Naive B cell (primary cell): ENCODE measurements at places on chromosomes 1 and 21. TPM values are rescaled to one million over a fixed set of nuclear protein-coding genes. Genes with fewer than 3 reads are reported as not detected.

BTBD19 gene
- not detected for polyA plus RNA-seq

BRINP3 gene
- polyA plus RNA-seq, result not detected

LCE5A gene
- polyA plus RNA-seq, result not detected

DNA sequence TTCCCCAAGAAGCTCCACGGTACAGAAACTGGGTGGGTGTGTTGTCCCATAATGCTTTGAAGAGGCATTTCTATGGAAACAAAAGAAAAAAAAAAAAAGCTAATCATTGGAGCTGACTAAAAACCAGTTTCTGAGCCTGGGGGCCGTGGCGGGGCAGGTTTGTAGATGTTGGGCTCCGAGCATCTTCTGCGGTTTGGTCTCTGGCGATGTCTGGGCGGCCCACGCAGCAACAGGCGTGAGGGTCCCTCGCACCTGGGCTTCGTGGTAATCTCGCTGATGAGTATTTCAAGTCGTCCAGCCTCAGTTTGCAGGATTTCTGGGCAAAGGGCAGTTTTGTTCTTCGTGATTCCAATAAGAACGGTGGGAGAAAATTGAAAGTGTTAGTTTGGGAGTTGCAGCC lies 6.8 kb downstream of the TP73 start:
- DNase-seq, result no peak

DNA sequence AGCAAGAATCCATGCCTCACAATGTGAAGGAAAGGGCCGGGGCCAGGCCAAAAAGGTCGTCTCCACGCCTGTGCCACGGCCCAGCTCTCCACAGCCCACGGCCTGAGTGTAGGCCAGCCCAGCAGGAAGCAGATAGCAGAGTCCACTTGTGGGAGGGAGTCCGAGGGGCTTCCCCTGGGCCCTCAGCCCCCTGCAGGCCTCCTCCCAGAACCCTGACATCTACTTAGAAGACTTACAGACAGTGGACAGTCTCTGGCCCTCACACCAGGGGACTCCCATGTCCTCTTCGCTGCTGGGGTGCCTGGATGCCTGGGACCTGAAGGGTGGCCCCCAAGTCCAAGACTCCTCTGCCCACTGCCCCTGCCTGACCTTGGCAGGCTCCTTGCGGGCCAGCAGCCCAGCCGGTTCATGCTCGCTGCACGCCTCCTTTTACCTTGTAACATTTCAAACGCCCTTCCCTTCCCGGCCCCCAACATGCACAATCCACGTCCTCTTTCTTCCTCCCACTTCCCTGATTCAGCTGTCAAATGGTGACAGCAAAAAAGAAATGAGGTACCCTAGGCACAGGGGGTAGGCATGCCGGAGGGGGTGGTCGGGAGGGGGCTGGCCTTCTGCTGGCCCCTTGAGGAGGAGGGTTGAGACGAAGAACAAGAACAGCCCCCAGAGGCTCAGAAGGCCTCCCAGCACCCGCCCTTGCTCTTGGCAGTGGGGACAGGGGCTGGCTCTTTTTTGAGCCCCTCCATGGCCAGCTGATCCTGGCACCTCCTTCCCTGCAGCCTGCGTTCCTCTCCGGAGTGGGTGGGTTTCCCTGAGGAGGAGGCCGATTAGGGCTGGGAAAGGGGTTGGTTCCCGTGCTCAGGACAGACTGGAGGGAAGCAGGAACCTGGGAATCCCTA lies 997 bp upstream of the PTPN7 start:
- no peak for DNase-seq

DNA sequence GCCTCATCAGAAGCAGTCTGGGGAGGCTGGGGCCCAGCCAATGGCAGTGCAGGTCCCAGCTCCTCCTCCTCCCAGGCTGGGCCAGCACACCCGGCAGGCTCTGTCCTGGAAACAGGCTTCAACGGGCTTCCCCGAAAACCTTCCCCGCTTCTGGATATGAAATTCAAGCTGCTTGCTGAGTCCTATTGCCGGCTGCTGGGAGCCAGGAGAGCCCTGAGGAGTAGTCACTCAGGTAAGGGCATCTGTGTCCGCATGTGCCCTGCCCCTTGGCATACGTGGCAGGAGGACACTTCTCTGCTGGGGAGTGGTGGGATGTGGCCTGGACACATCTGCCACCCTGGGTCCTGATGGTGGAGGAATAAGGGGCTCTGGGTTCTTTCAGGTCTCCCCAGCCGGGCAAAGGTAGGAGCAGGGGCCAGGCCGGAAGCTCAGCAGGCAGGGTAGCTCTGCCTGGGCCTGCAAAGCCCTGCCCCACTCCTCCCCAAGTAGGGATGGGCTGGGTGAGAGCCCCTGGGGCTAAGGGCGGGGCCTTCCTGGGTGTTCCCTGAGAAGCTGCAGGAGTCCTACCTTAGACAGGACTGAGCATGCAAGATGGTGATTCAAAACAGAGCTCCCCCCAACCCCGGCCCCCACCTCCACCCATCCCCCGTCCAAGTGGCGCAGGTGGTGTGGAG lies at the start of gene GJB5:
Gene GJB5, plus strand, starts transcription at position 84 of the 674 bp plus-strand sequence. CDS start 2,284 bp downstream, outside the sequence.
- DNase-seq, result no peak

- no peak for DNase-seq
Measured at GRCh38 chr1:209443975-209444651, 139.4 kb upstream of the CAMK1G start.
